ENCODE measurements at places on chromosomes 1 and 21. TPM values are rescaled to one million over a fixed set of nuclear protein-coding genes. Genes with fewer than 3 reads are reported as not detected.

RGS1 gene
- total RNA-seq, result not detected

GRCh38 chr1:181712711-181713110 lies 229.4 kb downstream of the CACNA1E start:
- H3K4me3 ChIP-seq, result no peak overlapping the region
- no peak for DNase-seq
- no peak overlapping the region for H3K27ac ChIP-seq
- no peaks in the 10 kb centered on the region for H3K36me3 ChIP-seq
- no peaks in the 10 kb centered on the region for H3K27me3 ChIP-seq

GBP6 gene
- total RNA-seq, result not detected

DNA sequence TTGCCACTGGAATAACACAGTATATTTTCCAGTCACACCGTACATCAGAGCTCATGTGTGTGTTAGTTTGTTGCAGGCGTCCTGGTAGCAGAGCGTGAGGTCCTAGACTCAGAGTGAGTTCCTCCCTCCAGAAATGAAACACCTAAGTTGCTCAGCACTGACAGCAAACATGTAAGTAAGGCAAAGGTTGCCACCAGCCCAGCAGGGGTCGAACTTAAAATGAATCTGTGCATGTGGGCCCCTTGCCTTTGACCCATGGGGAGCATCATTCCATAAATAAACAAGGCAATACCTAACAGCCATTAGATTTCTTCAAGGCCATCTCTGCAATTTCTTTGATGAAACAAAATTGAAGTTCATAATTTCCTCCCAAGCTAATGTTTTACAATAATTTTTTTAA lies 125.3 kb upstream of the ERG start:
- no peaks in the 10 kb centered on the region for H3K4me1 ChIP-seq
- no peak for DNase-seq
- H3K27ac ChIP-seq, result no peak overlapping the region
- H3K36me3 ChIP-seq, result no peaks in the 10 kb centered on the region

TRIM67 gene
- not detected for total RNA-seq

DNA sequence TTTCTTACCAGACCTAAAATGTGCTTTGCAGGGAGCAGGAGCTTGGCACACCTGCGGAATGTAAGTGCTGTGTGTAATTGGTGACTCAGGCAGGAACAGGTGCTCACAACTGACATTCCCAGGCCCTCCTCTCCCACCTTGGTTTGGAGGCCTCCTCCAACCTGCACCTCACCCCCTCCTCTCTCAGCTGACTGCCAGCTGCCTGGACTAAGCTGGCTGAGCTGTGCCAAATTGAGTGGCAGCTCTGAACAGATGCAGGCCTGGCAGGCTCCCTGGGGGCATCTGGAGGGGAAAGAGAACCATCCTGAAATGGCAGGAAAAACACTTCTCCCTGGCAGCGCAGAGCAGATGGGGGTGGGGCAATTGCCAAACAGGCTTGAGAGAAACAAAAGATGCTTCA lies 91.7 kb upstream of the PGBD5 start:
- no peak for DNase-seq
- H3K27ac ChIP-seq, result no peak overlapping the region
- no peak overlapping the region for H3K4me3 ChIP-seq

GRCh38 chr21:44858291-44858690 lies 15.2 kb downstream of the PTTG1IP start:
- H3K4me1 ChIP-seq, result no peaks in the 10 kb centered on the region
- H3K36me3 ChIP-seq, result peaks cover 67% of the 10 kb centered on the region
- no peaks in the 10 kb centered on the region for H3K27me3 ChIP-seq
- no peak for DNase-seq
- no peak overlapping the region for H3K4me3 ChIP-seq

DNA sequence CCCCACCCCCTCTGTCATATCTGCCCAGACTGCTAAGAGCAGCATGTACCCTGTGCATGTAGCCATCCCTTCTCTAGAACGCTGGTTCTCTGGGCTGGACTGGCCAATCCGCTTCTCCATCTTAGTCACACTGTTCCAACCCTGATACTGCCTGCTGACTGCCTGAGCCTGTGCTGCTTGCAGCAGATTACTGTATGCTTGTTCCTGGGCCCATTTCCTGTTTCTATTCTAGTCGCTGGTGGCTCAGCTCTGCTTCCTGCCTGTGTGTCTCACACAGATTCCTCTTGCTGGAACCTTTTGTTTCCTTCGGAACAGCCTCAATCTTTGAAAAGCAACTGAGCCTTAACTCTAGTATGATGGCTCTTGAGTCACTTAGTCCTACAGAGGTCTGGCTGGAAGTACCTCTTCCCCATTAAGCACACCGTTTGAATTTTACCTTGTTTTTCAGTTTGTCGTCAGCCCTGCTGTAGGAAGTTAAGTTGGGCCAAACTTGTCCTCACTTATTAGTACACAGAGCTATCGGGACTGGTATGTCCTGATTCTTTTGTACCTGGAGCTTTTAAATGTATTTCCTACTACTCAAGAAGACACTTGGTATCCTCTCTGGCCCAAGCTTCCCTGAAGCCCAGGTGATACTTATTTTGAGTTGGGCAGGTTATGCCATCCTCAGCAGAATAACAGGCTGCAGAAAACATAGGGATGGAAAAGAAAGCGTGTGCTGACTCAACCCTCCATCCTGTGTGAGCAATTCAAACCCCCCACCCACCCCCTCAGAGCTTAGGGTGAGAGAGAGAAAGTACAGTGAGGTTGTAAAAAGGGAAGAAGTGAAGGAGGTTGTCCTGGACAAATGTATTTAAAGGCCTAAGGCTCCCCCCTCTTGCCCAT lies 43.4 kb upstream of the PIGV start:
- peak overlapping the region; percentile 30 for H3K27ac ChIP-seq
- peak; percentile 94 for DNase-seq
- H3K36me3 ChIP-seq, result peaks cover 28% of the 10 kb centered on the region
- peaks cover 12% of the 10 kb centered on the region for H3K4me1 ChIP-seq
- no peak overlapping the region for H3K4me3 ChIP-seq

KRTAP19-1 gene
- total RNA-seq, result not detected

LMOD1 gene
- total RNA-seq, result 53.2 TPM

- H3K36me3 ChIP-seq, result no peaks in the 10 kb centered on the region
- no peak overlapping the region for H3K27ac ChIP-seq
- no peak overlapping the region for H3K4me3 ChIP-seq
- DNase-seq, result peak; percentile 71
- peaks cover 9% of the 10 kb centered on the region for H3K4me1 ChIP-seq
These were observed 7.3 kb downstream of the RNU1-2 start for GRCh38 chr1:16903054-16903453.

CC2D1B gene
- total RNA-seq, result 15.6 TPM

DSCAM gene
- under 0.01 TPM for total RNA-seq

GRCh38 chr1:234603221-234604204 lies 6.5 kb downstream of the IRF2BP2 start:
- H3K27ac ChIP-seq, result peak overlapping the region; percentile 81
- H3K36me3 ChIP-seq, result peaks cover 25% of the 10 kb centered on the region
- H3K4me3 ChIP-seq, result peak overlapping the region; percentile 43

ERICH3 gene
- not detected for total RNA-seq

DNA sequence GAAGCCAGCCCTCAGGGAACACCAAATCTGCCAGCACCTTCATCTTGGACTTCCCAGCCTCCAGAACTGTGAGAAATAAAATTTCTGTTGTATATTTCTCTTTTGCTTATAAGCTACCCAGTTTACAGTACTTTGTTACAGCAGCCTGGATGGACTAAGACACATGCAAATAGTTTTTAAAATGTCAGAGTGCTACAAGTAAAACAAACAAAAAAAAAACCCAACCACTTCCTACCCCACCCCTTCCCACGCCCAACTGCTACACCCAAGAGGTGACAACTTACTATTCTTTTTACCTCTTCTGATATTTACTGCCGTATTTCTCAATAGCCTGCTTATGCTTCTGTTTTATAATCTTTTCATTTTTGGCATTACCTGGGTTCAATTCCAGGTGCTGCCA lies 8.6 kb upstream of the SPSB1 start:
- H3K4me3 ChIP-seq, result no peak overlapping the region
- no peaks in the 10 kb centered on the region for H3K36me3 ChIP-seq
- no peaks in the 10 kb centered on the region for H3K27me3 ChIP-seq
- no peak for DNase-seq
- peaks cover 30% of the 10 kb centered on the region for H3K4me1 ChIP-seq
- no peak overlapping the region for H3K27ac ChIP-seq
